ENCODE measurements at places on chromosomes 13 and 19.

DNA sequence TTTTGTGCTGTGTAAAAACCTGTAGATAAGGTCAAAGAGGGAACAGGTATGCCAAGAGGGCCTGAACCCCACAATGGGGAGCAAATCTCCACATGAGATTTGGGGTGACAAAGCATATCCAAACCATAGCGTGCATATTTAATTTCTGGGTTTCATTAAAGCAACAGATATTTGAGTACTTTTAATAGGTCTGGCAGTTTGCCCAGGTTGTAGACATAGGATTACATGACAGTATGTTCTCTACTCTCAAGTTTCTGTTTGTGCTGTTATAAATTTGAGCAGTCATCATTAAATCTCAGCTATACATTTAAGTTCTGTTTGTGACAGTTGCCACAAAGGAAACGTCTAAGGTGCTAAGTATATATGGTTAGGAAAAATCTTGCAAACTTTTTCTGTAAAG, 236.4 kb downstream of the ATP8A2 start:
- DNase-seq, result no peak

GRCh38 chr13:20118268-20119140, 42.3 kb downstream of the GJA3 start:
- DNase-seq, result no peak

- DNase-seq, result peak; percentile 43
These were observed 156.4 kb downstream of the KCTD15 start for GRCh38 chr19:33953023-33953422.

DNA sequence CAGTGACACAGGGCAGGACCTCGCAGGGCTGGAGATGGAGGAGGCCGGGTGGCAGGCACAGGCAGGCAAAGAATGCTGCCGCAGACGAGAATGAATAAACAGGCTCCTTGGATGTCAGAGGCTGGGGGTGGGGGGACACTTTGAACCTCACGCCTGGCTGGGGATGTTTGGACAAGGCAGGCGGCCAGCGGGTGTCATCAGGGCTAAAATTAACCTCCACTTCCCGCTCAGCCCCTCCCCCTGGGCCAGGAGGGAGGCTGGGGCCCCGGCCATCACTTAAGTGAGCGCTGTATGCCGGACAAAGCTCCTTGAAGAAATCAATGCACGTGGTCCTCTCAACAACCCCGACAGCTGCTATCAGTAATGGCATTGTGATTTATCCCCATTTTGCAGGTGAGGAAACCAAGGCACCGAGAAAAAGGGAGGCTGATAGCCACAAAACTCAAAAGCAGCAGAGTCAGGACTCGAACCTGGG, 10.3 kb upstream of the FUT5 start:
- DNase-seq, result no peak

DNA sequence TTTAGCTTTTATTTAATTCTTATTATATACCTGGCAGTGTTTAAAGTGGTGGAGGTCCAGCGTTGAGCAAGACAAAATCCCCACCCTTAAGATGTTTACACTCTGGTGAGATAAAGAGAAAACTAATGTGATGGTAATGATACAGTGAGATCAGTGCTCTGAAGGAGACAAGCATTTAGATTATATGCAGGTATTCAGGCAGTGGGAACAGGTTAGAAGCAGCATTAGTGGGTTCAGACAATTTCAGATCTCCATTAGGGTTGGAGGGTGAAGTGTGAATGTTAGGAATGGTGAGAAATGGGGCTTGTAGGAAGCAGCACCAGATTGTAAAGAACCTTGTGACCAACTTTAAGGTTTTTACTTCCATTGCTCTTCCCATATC, 39.0 kb downstream of the PIBF1 start:
- no peak for DNase-seq
